GM19239 (cell line): ENCODE measurements at places on chromosomes 3 and 15.

- DNase-seq, result no peak
Measured at GRCh38 chr3:180184816-180185215, 148.1 kb upstream of the PEX5L start.

GRCh38 chr15:37099319-37100108 lies 835 bp downstream of the MEIS2 start:
- DNase-seq, result no peak

- DNase-seq, result no peak
Measured at GRCh38 chr3:182989566-182989965, 9.2 kb upstream of the DCUN1D1 start.

DNA sequence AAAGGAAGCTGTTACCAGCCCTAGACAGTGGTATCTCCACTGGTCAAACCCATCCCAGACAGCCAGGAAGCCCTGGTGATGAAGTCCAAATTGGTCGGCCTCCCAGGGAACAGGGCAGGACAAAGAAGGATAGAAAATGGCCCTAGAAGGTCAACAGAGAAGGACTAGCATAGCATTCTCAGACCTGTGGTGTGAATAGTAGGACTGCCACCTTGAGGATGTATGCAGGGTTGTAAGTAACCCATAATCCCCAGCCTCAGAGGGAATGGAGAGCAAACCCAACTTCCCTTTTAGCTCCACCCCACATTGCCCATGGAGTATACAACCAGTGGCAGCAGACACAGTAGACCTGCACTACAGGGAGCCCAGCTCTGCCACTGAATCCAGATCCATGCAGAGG lies 68.6 kb upstream of the EIF1B start:
- no peak for DNase-seq
